ENCODE measurements at places on chromosomes 2 and 18.

DNA sequence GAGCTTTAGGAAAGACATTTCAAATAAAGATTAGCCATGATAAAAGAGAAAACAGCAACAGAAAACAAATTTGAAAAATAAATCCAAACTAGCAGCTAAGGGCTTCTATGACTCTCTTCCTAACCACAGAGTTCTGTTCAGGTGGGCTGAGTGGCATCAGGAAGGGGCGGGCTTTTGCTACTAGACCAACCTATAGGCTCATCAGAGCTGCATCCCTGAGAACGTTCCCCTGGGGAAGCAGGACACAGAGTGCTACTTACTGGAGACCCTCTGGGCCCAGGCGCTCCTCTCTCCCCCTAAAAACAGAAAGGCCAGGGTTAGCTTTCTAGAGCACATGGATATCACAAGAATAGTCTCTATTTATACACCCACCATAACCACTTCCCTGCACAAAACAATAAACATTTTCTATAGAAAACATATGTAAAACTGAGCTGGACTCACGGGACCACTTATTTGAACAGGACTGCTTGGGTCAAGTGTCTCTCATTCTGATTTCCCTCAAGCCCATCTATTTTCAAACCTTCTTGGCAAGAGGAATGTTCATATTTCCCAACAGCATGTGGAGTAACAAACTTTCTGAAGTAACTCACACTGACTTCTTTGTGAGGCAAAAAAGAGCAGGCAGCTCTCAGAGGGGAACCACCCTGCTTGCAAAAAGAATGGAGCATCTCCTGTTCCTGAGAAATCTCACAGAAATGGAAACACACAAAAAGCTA is 78.9 kb upstream of the LMAN1 start:
- no peak for DNase-seq

GRCh38 chr2:158994920-158995676 is 26.7 kb downstream of the TANC1 start:
- peak; percentile 43 for DNase-seq

- DNase-seq, result no peak
Measured at GRCh38 chr2:181374781-181375675, 82.2 kb upstream of the ITGA4 start.

- no peak for DNase-seq
Measured at GRCh38 chr18:62328586-62329525, 3.7 kb downstream of the TNFRSF11A start.

GRCh38 chr2:57549642-57550102 is 496.9 kb upstream of the VRK2 start:
- DNase-seq, result no peak

GRCh38 chr2:163778045-163778781 is 42.4 kb upstream of the FIGN start:
- DNase-seq, result peak; percentile 87

DNA sequence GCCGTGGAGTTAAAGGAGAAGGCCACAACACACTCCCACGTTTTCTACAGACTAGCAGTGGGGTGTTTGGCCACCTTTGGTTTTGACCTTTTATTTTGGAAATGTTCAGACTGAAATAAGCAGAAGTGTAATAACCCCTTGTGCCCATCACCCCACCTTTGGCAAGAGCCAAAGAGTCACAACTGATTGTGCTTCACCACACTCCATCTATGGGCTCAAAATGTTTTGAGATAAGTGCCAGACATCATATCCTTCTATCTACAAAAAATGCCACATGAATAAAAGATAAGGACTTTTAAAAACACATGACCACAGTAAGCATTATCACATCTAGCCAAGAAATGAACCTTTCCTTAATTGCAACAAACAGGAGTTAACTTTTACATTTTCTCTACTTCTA is 9.9 kb upstream of the GPR35 start:
- no peak for DNase-seq

GRCh38 chr2:235206399-235206798 is 254.6 kb downstream of the SH3BP4 start:
- DNase-seq, result no peak

DNA sequence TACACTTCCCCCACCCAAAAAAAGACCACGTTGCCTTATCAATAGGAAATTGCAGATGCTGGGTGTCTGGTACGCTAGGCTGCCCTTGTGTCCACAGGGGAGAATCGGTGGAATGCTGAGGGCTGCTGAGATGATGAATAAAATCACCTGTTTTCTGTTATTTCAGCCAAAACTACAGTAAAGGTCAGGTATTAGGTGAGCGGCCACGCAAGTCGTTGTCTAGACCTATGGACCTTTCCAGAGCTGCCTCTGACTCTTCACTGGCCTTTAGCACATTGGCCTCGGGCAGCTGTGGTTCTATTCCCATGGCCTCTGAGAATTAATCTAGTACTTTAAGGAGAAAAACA is 89.6 kb downstream of the MTCL1 start:
- no peak for DNase-seq

- no peak for DNase-seq
Measured at GRCh38 chr2:190062601-190063000, at the start of gene MSTN. MSTN (minus strand) TSS chr2:190062729; CDS start chr2:190062596, 133 bp downstream.

DNA sequence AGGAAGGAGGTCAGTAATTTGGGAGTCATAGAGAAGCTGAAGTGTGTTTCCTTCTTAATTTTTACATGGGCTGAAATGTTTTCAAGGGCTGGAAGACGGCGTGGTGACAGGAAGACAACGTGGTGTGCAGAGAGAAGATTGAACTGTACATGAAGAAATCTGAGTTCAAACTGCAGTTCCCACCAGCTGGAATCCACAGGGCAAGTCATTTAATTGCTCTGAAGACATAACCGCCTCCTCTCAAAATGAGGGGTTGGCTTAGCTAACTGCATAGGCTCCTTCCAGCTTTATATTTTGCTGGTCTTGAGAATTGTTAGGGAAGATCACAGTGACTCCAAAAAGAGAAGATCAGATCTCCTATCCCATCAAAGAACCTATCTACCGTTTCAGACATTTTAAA is 103.9 kb downstream of the SLC8A1 start:
- DNase-seq, result no peak
